ENCODE measurements at places on chromosomes 16 and 17.
A peak's percentile ranks its signal among the peaks of the same experiment; 100 is the strongest.

GRCh38 chr16:54072237-54072636 is 214.3 kb downstream of the IRX3 start:
- DNase-seq: no peak

DNA sequence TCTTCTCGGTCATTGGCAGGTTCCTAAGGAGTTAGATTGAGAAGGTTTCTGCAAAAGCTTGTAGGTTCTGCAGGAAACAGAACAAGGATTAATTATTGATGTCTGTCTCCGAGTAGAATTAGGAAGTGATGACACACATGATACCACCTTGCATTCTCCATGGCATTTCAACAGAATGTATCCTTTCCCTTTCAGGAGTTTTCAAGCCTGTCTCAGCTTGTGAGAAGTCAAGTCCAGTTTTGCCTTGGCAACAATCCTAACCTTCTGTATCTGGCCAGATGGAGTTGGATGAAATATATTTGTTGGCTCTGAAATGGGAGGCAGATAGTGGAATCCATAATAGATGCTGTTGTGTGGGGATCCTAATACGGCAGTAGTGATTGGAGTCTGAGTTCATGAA is 235.5 kb downstream of the SHISA9 start:
- no peak for DNase-seq

- no peak for DNase-seq
These were observed 5.2 kb upstream of the TMEM97 start for GRCh38 chr17:28313841-28314240.

DNA sequence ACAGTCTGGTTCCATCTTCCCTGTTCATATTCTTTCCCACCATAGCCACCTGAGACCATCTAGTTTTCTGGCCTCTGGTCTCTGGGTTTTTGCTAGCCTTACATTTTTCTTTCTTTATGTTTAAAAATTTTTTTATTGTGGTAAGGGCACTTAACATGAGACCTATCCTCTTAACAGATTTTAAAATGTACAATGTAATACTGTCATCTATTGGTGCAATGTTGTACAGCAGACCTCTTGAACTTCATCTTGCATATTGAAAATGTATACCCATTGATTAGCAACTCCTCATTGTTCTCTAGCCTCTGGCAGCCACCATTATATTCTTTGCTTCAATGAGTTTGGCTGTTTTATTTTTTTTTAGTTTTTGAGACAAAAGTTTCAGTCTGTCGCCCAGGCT is 39.2 kb downstream of the ITGAM start:
- no peak for DNase-seq

DNA sequence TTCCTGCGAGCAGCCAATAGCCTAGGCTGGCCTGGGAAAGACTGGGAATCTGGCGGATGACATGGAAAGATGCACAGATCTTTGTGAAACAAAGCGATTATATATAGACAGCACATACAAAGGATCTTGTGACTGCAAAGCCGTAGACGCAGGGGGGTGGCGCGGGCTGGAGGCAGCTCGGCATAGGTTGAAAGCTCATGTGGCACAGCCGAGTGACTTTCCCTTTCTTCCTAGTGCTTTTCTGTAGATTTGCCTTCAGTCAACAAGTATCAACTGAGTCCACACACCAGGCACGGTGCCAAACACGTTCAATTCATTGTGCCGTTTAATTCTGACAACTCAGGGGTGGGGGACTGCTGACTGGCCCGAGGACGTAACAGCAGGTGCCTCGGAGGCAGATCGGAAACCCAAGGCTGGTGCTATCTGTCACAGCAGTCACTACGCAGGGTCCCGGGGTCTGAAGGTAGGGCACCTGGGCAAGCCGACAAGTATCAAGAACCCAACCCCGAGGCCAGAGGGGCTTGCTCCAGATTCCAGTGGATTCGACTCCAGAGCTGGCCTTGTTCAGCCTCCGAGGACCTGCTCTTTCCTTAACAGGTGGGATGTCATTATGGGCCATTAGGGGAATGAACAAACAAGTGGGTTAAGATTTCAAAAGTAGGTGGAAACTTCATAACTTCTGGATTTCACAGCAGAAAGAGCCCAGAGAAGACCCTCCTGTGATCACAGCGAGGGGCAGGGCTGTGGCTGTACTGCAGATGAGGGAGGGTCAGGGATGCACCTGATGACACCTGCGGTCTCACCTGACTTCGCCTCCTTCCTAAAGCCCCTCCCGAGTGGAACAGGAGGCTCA is 5.9 kb downstream of the PAM16 start:
- DNase-seq: no peak

DNA sequence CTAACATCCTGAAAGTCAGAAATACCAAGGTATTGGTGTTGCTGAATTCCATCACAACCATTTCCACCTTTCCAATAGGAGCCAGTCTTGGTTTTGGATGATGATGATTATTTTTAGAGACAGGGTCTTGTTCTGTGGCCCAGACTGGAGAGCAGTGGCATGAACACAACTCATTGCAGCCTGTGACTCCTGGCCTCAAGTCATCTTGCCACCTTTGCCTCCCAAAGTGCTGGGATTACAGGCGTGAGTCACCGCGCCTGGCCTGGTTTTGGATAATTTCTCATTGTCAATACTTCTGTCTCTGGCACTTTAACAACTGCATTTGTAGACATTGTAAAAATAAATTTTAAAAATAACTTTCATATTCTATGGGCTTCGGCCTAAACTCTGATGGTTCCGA is 22.6 kb downstream of the STAT5B start:
- DNase-seq: no peak

DNA sequence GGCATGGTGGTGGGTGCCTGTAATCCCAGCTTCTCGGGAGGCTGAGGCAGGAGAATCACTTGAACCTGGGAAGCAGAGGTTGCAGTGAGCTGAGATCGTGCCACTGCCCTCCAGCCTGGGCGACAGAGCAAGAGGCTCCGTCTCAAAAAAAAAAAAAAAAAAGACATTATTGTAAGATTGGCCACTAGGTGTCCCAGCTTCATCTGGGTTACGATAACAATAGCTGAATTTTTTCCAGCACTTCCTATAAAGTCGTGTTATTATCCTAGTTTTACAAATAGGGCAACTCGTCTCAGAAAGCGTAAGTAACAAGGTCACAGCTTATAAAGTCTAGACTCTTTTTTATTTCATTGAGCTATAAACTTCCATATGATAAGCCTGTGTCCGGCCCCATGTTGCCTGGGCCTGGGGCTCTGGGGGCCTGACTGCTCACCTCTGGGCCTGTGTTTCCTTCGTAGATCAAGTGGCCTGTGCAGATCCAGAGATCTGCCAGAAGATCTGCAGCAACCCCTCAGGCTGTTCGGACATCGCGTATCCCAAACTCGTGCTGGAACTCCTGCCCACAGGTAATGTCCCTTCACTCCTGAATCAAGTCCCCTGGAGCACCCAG is 60.5 kb downstream of the SLC5A11 start:
- no peak for DNase-seq

- no peak for DNase-seq
These were observed 3.2 kb downstream of the ACTG1 start for GRCh38 chr17:81509207-81509971.

GRCh38 chr17:17474341-17474740 is 2.5 kb upstream of the MED9 start:
- DNase-seq: no peak

DNA sequence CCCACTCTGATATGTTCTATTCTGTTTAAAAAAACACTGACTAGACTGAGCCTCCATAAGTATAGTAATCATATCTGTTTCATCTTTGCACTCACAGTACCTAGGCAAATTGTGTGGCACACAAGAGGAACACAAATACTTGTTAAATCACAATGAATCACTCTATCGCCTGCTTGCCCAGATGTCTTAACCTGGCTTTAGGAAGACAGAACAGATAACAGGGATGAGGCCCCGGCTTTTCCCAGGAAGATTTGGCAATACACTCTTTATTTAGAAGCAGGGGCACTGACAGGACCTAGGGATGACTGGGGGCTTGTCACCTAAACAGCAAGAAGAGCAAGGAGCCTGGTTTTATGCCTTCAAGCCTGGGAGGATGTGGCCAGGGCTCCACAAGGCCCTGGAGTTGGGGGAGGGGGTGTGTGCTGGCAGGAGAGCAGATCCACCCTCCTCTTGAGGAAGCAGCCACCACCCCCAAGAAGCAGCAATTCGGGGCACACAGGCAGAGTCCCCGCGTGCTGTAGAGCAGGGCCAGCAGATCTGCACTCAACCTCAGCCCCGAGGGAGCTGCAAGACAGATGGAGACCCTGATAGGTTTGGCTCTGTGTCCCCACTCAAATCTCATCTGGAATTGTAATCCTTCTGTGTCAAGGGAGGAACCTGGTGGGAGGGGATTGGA is 41.0 kb upstream of the KSR1 start:
- DNase-seq: no peak

DNA sequence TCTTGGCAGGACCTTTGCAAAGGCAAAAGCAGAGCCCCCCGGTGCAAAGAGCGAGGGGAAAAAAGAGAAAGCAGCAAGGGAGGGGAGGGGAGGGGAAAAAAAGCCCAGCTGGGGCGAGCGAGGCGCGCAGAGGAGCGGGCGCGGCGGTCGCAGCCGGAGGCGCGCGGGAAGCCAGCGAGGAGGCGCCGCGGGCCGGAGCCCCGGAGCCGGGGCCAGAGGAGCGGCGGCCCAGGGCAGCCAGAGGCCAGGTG is 129 bp downstream of the IRX5 start:
- no peak for DNase-seq

- DNase-seq: no peak
These were observed 132.7 kb upstream of the HSBP1 start for GRCh38 chr16:83674931-83675535.

- DNase-seq: no peak
These were observed 2.6 kb downstream of the CDK5RAP3 start for GRCh38 chr17:47973541-47973940.

DNA sequence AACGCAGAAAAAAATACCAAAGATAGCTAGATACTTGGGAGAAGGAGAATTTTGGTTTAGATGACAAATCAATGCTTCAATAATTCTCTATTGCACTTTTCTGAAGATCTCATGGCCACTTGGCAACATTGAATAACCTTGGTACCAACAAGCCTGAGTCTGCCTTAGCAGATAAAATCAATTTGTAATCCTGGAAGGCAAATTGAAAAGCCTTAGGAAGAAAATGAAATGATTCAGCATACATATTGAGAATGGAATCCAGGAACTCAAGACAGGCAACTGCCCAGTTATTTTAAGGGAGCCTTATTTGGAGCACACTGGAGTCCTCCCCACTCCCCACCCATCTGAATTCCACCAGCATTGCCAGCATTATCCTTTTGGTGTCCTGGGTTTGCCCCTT is 109.3 kb upstream of the SOX9 start:
- DNase-seq: no peak

GRCh38 chr16:9079430-9079812 is 12.0 kb upstream of the HAPSTR1 start:
- no peak for DNase-seq

GRCh38 chr16:82801361-82801760 is 174.6 kb downstream of the CDH13 start:
- DNase-seq: no peak

GRCh38 chr17:8630802-8631553 is 453 bp upstream of the MYH10 start:
- DNase-seq: peak; percentile 98

GRCh38 chr16:56848029-56848936 is 16.7 kb upstream of the SLC12A3 start:
- no peak for DNase-seq

- no peak for DNase-seq
These were observed 192.7 kb downstream of the RPTOR start for GRCh38 chr17:80737106-80738019.

- peak; percentile 84 for DNase-seq
These were observed 7.9 kb downstream of the NAT9 start for GRCh38 chr17:74768069-74768762.

- no peak for DNase-seq
These were observed 5.4 kb downstream of the MEAK7 start for GRCh38 chr16:84498859-84499620.

DNA sequence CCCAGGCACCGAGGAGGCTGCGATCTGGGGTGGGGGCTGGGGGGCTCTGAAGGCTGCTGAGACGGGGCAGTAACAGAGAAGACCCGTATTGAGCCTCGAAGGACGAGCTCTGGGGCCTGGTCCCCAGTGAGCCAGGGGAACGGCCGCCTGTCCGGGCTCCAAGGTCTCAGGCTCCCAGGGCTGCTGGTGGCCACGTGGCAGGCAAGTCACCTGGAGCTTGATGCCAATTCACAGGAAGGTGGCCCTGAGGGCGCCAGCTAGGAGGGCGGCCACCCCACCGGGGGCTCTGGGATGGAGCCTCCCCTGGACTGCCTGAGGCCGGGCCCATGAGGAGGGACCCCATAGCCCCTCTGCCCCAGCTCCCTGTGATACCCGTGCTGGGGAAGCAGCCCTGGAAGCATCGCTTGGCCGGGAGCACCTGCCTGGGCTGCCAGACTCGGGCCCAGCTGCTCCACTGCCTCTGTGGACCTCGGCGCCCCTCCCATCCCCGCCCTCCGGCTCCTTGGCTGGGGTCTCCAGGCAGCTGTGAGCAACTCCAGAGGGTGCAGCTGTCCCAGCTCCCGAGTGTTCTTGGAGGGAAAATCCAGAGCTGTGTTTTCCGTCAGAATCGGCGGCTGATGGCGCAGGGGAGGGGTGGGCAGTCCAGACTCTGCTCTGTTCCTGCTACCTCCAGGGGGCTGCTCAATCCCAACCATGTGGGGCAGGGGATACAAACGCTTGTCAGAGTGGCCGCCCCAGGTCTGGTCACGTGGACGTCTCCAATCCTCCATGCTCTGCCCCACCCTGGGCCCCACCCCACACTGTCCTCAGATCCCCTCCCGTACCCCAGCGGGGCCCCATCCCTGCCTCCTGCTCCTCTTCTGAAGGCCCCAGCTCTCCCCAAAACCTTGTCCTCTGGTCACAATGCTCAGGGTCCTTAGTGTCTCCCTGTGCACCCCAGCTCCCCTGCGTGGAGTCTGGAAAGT is 67.2 kb upstream of the GNG13 start:
- DNase-seq: peak; percentile 7

DNA sequence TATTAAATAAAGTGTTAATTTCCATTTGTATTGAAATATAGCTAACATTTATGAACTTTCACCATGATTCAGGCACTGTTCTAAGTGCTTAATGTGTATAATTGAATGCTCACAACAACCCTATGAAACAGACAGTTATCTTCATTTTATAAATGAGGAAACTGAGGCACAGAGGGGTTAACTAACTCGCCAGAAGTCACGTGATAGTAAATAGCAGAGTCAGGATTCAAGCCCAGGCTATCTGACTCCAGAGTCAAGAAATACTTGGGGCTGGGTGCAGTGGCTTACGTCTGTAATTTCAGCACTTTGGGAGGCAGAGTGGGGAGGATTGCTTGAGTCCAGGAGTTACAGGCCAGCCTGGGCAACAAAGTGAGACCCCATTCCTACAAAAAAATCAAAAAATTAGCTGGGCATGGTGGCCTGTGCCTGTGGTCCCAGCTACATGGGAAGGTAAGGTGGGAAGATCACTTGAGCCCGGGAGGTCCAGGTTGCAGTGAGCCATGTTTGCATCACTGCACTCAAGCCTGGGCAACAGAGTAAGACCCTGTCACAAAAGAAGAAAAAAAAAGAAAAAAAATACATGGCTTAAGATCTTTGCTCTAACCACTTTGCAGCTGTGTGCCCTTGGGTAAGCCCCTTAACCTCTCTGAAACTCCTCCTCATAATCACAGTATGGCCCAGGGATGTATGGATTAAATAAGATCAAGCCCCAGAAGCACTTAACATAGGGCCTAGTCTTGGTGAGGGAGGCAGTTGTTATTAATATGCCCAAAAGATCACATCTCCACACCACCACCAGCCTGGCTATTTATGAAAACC is 29.0 kb downstream of the WSB1 start:
- no peak for DNase-seq
